NCI-H1048 (cell line): ENCODE measurements at places on chromosomes 1 and 21.

DNA sequence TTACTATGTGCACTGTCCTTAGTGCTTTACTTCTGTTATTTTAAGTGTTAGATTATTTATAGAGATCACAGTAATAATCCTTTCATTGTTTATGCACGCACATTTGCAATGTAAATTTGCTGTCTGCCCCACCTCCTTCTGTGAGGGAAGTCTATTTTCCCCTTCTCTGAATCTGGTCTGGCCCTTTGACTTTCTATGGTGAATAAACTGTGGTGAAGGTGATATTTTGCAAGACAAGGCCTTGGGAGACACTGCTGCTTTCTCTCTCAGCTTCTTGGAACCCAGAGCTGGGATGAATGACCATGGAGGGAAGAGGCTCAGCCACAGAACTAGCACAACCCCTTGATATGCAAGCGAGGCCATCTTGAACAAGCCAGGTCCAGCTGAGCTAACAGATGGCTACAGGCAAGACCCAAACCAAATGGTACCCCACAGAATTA lies 156.3 kb downstream of the ST6GALNAC3 start:
- no peak for DNase-seq

DNA sequence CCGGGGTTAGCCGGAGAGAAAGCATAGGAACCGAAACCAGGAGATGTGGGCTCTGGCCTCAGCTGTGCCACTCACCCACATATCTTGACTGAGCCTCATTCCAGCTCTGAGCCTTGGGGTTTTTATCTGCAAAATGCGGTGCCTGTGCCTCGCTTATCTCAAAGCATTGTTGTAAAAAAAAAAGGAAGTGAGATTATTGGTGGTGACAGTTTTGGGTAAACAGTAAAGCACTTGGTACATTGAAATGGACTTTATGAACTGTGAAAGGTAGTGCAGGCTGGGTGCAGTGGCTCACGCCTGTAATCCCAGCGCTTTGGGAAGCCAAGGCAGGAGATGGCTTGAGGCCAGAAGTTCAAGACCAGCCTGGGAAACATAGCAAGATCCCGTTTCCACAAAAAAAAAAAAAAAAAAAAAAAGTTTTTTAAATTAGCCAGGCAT lies 3.8 kb downstream of the PTAFR start:
- DNase-seq: no peak

DNA sequence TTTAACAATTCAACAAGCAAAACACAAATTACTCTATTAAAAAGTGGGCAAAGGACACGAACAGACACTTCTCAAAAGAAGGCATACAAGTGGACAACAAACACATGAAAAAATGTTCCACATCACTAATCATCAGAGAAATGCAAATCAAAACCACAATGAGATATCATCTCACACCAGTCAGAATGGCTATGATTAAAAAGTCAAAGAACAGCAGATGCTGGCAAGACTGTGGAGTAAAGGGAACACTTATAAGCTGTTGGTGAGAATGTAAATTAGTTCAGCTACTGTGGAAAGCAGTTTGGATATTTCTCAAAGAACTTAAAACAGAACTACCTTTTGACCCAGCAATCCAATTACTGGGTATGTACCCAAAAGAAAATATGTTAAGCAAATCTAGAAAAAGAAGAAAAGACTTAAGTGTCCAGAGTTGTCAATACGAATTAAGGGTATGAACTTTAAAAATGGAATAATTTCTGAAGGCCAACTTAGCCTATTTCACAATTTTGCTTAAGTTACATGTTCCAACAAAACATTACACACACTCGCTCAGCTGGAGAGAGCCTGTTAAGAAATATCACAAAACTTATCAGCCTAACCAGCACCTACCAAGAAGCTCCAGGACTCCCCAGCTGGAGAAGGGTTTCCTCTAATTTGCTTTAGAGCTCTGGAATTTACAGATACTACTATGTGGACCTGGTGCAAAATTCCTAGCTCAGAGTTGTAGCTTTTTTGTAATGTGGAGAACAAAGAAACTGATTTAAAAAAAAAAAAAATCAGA lies 232.1 kb downstream of the DUSP10 start:
- DNase-seq: no peak

GRCh38 chr1:21469581-21469980 lies 29.6 kb downstream of the NBPF3 start:
- DNase-seq: no peak

DNA sequence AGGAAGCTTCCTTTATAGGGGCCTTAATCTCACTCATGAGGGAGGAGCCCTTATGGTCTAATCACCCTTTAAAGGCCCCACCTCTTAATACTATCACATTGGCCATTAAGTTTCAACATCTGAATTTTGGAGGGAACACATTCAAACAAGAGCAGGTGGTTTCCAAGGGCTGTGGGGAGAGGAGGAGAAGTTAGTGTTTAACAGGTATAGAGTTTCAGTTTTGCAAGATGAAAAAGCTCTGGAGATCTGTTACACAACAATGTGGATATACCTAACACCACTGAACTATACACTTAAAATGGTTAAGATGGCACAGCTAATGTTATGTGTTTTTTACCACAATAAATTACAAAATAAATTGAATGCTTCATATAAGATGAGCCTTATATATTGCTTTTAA lies 113.4 kb upstream of the DNAH14 start:
- DNase-seq: no peak

DNA sequence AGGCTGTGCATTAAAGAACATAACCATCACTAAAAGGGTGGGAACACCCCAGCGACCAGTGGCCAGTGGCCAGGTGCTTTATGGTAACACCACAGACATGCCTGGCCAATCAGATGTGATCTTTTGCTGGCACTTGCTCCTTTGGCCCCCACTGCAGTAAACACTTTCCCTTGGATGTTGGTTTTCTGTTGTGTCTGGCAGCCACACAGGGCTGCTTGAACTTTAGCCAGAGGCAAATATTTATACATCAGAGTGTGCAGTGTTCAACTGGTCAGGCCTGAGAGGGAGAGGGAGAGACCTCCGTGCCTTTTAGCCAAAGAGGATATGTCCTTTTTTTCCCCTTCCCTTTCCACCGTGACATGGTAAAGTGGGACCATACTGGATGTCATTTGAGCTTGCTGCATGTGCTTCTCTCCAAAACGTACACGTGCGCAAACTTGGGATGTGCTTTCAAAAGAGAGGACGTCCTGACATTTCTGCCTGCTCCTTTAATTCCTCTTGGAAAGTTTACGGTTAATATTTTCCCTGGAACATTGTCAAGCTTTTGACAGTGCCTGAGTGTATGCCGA lies 101.2 kb downstream of the NFIA start:
- no peak for DNase-seq

GRCh38 chr1:239606850-239607400 lies 220.6 kb downstream of the CHRM3 start:
- DNase-seq: no peak

DNA sequence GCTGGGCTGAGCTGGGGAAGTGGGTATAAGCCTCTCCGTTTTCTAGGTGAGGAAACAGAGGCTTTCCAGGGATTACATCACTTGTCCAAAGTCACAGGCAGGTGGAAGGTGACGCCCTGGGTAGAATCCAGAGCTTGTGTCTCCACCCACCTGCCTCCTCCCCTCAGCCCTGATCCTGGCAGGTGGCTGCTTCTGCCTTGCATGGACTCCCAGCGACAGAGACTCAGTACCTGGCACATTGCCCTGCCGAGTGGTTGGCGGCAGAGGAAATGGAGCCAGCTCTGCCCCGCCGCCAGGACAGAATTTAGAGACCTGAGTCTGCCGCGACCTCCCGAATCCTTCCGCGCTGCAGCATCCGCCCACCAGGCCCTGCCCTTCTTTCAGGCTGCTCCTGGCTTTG lies 2.1 kb downstream of the PLA2G2E start:
- DNase-seq: no peak

GRCh38 chr1:160576390-160576789 lies 2.9 kb downstream of the CD84 start:
- no peak for DNase-seq

GRCh38 chr1:39342776-39343175 lies 138.3 kb downstream of the MACF1 start:
- no peak for DNase-seq
